Omental fat pad (tissue), 4 donors: ENCODE measurements at places on chromosomes 12 and 14. TPM values are rescaled to one million over a fixed set of nuclear protein-coding genes. Genes with fewer than 3 reads are reported as not detected.

The KCNH3 gene
- 0.63 TPM for total RNA-seq

The DPY19L2 gene
- 6.1 TPM for total RNA-seq

The SMCO2 gene
- total RNA-seq = not detected

The KLRK1 gene
- 2.7 TPM for total RNA-seq

The MEG3 gene
- total RNA-seq = 169 TPM

The CDK2 gene
- total RNA-seq = 9.7 TPM

The NXPH4 gene
- 1.4 TPM for total RNA-seq

The CLEC9A gene
- total RNA-seq = not detected

The APOF gene
- not detected for total RNA-seq

The COQ5 gene
- total RNA-seq = 14.4 TPM

The CEBPE gene
- total RNA-seq = 0.36 TPM

The BCL2L14 gene
- total RNA-seq = not detected

The FBLN5 gene
- 166 TPM for total RNA-seq

The GPR135 gene
- total RNA-seq = 6.8 TPM

The MYH6 gene
- total RNA-seq = not detected

The ART4 gene
- total RNA-seq = 6.2 TPM

The TAS2R46 gene
- 6.6 TPM for total RNA-seq
